Liver (tissue), 10 donors: ENCODE measurements at places on chromosomes 12 and 14. TPM values are rescaled to one million over a fixed set of nuclear protein-coding genes. Genes with fewer than 3 reads are reported as not detected.
A peak's percentile ranks its signal among the peaks of the same experiment; 100 is the strongest.

HCAR2 gene
- 0.08 TPM for total RNA-seq

STYK1 gene
- total RNA-seq: 0.08 TPM

CCDC197 gene
- total RNA-seq: not detected

DDHD1 gene
- 14.3 TPM for total RNA-seq

SOCS2 gene
- 66.3 TPM for total RNA-seq

A2ML1 gene
- total RNA-seq: not detected

RNASE3 gene
- total RNA-seq: not detected

SRGAP1 gene
- 1.3 TPM for total RNA-seq

ALX1 gene
- total RNA-seq: not detected

NTN4 gene
- total RNA-seq: 30.5 TPM

PTPN21 gene
- total RNA-seq: 2.1 TPM

DNA sequence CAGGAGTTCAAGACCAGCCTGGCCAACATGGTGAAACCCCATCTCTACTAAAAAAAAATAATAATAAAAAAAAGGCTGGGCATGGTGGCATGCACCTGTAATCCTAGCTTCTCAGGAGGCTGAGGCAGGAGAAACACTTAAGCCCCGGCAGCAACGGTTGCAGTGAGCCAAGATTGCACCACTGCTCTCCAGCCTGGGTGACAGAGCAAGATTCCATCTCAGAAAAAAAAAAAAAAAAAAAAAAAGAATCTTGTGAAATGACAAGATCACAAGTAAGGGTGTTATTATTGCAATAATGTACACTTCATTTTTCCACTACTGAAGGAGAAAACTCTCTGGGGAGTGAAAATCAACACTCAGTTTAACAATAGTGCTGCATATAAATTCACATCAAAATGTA lies 8.8 kb upstream of the PTGR2 start:
- DNase-seq: no peak

DNA sequence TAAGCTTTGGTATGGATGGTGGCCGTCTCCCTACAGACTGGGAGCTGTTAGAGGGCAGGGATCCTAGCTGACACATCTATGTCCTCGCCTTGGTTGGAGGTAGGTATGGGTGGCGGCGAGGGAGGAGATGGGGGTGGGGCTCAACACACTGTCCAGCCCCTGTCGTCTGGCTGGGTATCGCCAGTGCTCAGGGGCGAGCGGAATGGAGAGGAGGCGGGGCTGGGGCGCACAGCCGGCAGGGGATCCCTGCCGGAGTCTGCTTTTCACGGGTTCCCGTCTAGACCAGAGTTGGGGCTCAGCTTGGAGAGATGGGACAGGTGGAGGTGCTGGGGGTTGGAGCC lies 16.1 kb downstream of the TAMALIN start:
- DNase-seq: no peak

GRCh38 chr14:75295491-75296345 lies 17.1 kb downstream of the FOS start:
- DNase-seq: peak; percentile 85

GRCh38 chr12:6773590-6774351 lies 1.5 kb downstream of the LAG3 start:
- DNase-seq: no peak

- DNase-seq: no peak
Measured at GRCh38 chr14:26319139-26319864, 278.5 kb downstream of the NOVA1 start.

DNA sequence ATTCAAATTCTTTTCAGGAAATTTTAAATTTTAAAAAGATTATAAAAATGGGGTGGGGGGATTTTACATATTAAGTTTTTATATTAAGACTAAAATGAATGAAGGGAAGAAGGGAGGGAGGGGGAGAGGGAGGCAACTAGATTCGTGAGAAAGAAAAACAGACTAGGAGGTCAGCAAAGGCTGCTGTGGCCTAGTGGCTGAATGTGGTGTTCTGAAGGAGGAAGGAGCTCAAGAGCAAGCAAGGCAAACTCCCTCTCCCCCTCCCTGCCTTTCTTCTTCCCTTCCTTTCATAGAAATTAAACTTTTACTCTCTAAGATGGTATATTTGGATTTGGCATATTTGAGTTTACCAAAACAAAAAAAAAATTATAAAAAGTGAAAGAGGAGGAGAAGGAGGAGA lies 18.1 kb downstream of the DYRK2 start:
- no peak for DNase-seq

GRCh38 chr12:29278673-29279420 lies 102.1 kb downstream of the ERGIC2 start:
- no peak for DNase-seq

GRCh38 chr14:97033556-97034081 lies 236.4 kb downstream of the VRK1 start:
- no peak for DNase-seq

DNA sequence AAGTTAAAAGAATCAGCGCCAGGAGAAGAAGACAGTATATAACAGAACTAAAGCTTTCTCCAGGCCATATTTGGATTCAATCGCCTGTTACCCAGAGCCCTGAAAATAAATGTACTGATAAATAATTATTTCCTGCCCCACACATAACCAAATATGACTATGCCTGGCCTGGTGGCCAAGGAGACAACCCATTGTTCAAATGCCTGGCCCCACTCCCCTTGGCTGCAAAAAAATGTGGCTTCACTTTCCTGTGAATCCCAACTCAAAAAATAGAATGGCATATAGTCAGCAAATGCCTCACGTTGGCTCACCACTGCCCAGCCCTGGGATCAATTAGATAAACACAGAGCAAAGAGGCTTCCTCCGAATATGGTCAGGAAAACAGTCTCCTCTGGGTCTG lies 472.1 kb downstream of the BCL11B start:
- no peak for DNase-seq

DNA sequence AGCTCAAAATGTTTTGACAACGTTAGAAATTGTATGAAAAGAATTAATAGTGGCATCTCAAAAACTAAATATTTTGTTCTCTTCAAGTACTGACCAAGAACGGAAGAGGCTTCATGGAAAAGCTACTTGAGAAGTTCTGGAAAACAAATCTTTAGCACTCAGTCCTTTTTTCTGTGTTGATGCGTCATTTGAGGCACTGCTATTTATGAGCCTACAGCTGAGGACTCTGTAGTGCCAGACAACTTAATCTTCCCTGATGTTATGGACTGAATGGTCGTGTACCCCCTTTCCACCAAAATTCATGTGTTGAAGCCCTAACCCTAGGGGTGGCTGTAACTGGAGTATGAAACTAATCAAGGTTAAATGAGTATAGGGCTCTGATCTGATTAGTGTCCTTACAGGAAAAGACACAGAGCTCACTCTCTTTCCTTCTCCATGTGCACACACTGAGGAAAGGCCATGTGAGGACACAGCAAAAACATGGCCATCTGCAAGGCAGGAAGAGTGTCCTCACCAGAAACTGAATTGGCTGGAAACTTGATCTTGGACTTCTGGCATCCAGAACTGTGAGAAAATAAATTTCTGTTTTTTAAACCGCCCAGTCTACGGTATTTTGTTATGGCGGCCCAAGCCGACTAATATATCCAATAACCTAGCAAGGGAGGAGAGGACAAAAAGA lies 337.0 kb upstream of the CLEC14A start:
- no peak for DNase-seq

DNA sequence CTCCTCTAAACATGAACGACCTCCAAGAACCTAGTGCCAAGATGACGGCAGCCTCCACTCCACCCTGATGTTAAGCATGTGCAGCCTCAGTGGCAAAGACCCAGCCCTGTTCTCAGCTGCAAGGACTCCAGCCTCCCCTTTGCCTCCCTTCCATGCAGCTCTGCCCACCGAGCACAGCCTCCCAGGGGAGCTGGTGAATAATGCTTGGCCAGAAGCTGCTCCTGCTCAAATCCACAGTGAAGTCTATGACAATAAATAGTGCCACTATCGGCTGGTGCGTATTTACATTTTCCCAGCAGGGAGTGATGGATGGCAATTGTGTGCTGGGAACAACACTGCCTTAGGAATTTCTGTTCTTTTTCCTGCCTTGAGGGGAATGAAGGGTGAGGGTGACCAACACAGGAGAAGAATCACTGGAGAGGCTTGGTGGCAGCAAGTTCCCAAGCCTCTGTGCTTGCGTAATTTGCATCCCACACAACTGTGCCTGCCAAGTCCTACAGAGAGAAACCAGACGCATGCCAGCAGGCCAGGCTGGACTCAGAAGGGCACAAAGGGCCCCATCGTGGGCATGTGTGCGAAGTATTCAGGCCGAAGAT lies 29.9 kb upstream of the TC2N start:
- DNase-seq: no peak

- no peak for DNase-seq
Measured at GRCh38 chr14:64702493-64703394, 1.5 kb upstream of the PLEKHG3 start.

DNA sequence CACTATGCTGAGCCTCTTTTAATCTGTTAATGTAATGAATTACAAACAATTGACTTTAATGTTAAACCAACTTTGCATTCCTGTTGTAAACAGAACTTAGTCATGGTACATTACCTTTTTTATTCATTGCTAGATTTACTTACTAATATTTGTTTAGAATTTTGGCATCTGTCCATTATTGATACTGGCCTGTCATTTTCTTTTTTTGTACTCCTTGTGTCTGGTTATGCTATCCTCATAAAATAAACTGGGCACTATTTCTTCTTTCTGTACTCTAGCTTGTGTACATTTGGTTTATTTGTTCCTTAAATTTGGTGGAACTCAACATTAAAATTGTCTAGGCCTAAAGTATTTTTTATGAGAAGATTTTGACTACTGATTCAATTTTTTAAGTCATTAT lies 32.1 kb downstream of the SPATA7 start:
- DNase-seq: no peak

- DNase-seq: no peak
Measured at GRCh38 chr14:24098927-24099813, 5.1 kb downstream of the PCK2 start.
